ENCODE measurements at places on chromosomes 6 and 20.

DNA sequence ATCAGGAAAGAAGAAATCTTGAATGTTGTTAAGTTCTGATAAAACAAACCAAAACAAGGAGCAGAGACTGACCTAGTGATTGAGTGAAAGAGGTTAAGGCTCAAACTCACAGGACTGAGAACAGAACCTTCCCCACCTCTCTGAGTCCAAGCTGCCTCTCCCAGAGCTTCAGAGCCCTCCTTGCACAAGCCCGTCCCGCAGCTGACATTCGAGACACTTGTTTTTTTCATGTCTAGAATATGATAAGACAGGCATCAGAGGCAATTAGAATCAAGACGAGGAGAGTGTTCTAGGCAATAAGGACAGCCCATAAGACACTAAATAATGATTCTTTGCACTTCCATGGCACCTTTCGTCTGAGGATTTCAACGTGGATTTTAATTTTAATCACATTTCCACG lies 140.6 kb downstream of the PXDC1 start:
- no peak for DNase-seq

DNA sequence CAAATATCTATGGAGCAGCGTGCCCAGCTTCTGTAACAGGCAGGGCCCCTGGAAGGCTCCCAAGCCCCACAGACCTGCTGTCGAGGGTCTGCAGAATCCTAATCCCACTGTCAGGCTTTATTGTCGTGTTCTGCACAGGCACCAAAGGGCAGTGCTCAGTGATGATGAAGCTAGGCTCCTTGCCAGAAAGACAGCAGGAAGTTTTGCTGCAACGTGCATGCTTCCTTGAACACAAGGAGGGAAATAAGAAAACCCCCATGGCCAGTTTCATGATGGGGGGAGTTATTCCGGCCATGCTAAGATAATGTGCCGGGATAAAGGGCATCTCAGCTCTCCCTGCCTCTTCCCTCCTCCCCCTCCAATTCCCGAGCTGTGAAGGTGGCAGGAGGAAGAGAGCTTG lies 109.4 kb upstream of the KCNG1 start:
- no peak for DNase-seq

DNA sequence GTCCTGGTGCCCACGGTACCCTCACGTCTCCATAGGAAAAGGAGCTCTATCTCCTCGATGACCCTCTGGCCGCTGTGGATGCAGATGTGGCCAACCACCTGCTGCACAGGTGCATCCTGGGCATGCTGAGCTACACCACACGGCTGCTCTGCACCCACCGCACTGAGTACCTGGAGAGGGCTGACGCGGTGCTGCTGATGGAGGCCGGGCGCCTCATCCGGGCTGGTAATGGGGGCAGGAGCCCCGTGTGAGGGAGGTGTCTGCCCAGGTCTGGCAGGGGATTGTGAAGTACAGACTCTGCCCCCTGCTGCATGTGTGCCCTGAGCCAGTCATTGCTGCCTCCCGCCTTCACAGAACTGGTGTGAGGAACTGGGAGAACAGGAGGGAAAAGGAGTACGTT lies 12.4 kb downstream of the DLK2 start:
- no peak for DNase-seq

GRCh38 chr6:158313989-158314388 lies 1.7 kb downstream of the TULP4 start:
- DNase-seq, result no peak

- no peak for DNase-seq
These were observed 1.3 kb downstream of the VWA7 start for GRCh38 chr6:31775633-31776484.

DNA sequence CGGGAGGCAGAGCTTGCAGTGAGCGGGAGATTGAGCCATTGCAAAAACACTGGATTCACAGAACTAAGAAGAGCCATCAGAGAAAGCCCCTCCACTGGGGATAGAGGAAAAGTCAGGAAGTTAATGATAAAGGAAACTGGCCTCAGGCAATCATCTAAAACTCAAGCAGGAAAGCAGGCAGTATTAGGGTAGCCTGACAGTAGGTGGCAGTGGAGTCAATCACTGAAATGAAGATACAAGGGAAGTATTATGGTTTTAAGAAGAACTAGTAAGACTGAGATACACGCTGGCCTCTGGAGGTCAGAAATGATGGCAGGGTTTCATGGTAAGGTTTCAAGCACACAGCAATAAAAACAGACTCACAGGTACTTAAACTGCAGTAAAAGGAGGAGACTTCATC lies 578.3 kb downstream of the HACE1 start:
- DNase-seq, result no peak

- no peak for DNase-seq
These were observed 5.4 kb downstream of the FBXL4 start for GRCh38 chr6:98942263-98942803.

GRCh38 chr6:43516367-43516696 lies 394 bp downstream of the YIPF3 start:
- no peak for DNase-seq
